ENCODE measurements at places on chromosomes 4 and X. TPM values are rescaled to one million over a fixed set of nuclear protein-coding genes. Genes with fewer than 3 reads are reported as not detected.
A peak's percentile ranks its signal among the peaks of the same experiment; 100 is the strongest.

DNA sequence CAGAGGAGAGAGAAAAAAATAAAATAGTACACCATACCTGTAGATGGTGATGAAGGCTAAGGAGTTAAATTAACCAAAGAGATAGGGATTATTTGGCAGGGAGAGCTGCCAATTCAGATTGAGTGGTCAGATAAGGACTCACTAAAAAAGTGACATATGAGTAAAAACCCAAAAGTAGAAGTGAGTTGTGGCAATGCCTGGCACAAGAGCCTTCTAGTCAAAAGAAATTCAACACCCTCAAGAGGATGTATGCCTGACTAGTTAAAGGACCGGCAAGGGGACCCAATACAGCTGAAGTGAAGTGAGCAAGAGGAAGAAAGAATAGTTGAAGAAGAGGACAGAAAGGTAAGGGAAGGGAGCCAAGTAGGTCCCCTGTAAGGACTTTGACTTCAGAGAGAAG lies 34.9 kb downstream of the ELF2 start:
- H3K4me1 ChIP-seq, result no peaks in the 10 kb centered on the region
- H3K27me3 ChIP-seq, result no peaks in the 10 kb centered on the region

GRCh38 chr4:60313611-60314178 lies 886.4 kb upstream of the ADGRL3 start:
- no peak overlapping the region for H3K4me3 ChIP-seq
- H3K4me1 ChIP-seq, result no peaks in the 10 kb centered on the region

DNA sequence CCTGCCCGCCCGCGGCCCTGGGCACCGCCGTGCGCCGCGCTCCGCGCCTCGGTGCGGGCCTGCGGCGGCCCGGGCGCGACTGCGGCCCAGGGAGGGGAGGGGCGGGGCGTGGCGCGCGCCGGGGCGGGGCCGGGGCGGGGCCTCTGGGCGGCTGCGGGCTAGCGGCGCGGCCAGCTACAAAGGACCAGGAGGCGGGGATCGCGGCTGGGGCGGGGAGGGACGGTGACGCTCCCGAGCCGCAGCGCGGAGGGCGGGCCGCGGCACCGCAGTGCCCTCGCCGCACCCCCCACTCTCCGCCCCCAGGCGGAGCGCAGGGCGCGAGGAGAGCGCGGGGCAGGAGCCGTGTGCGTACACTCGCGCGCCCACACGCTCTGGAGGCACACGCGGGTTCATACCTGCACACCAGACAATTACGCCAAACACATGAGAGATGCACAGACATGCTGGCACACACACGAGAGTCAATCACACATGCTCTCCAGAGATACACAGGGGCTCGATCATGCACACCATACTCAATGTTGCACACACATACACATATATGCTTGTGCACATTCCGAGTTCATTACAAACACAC lies at the start of gene CRMP1:
Gene CRMP1, minus strand, starts transcription at position 83 of the 577 bp plus-strand sequence. CDS start 117 bp downstream, outside the sequence.
- no peak within 1 kb of the TSS for H3K4me3 ChIP-seq
- no peak for DNase-seq
- no peaks in the 10 kb centered on the region for H3K36me3 ChIP-seq
- H3K27ac ChIP-seq, result no peak within 1 kb of the TSS

GRCh38 chr4:83150653-83151330 lies 36.3 kb upstream of the PLAC8 start:
- H3K27ac ChIP-seq, result no peak overlapping the region
- no peak for DNase-seq
- no peak overlapping the region for H3K4me3 ChIP-seq
- H3K27me3 ChIP-seq, result no peaks in the 10 kb centered on the region
- peaks cover 10% of the 10 kb centered on the region for H3K4me1 ChIP-seq
- no peaks in the 10 kb centered on the region for H3K36me3 ChIP-seq

- no peaks in the 10 kb centered on the region for H3K4me1 ChIP-seq
- H3K27ac ChIP-seq, result no peak overlapping the region
- no peaks in the 10 kb centered on the region for H3K36me3 ChIP-seq
- no peak for DNase-seq
Observed at GRCh38 chr4:146132445-146132844, 43.1 kb upstream of the LSM6 start.

GRCh38 chr4:41454423-41454822 lies 83.5 kb upstream of the LIMCH1 start:
- H3K36me3 ChIP-seq, result no peaks in the 10 kb centered on the region
- H3K4me1 ChIP-seq, result no peaks in the 10 kb centered on the region
- no peaks in the 10 kb centered on the region for H3K27me3 ChIP-seq
- no peak overlapping the region for H3K27ac ChIP-seq

DNA sequence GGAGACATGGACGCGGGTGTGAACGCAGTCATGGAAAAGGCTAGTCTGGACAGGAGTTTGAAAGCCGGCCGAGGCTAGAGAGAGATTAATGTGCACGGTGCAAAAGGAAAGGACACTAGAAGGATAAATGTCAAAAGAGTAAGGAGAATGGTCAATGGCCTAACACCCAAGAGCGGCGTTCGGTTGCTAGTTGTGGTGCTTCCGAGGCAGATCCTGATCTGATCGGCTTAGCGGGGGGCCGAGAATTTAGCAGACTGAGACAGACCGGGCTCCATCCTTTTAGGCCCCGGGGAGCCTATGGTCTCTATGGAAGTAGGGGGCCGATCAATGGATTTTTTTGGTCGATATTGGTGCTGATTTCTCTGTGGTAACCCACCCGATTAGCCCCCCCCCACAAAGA lies 6.9 kb downstream of the GAGE10 start:
- peak overlapping the region; percentile 70 for H3K27ac ChIP-seq
- H3K36me3 ChIP-seq, result no peaks in the 10 kb centered on the region
- peak overlapping the region; percentile 54 for H3K4me3 ChIP-seq
- H3K4me1 ChIP-seq, result peaks cover 10% of the 10 kb centered on the region
- DNase-seq, result no peak

DNA sequence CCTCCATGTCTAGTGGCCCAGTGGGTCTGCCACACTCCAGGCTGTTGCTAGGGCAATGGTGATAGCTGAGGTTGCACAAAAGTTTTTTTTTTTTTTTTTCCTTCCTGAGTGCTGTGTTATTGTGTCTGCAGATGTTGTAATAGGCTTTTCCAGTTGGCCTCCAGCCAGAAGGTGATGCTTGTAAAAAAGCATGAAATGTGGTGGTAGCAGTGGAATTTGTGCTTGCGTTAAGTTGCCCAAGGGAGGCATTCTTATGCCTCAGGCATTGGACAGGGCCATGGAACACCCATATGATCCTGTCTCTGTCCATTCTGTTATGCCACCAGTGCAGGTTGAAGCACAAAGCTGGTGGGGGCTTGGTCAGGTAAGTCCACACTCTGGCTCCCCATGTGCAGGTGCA lies 660.5 kb upstream of the SPANXN1 start:
- no peaks in the 10 kb centered on the region for H3K27me3 ChIP-seq
- H3K4me3 ChIP-seq, result no peak overlapping the region
- no peaks in the 10 kb centered on the region for H3K36me3 ChIP-seq
- no peak overlapping the region for H3K27ac ChIP-seq
- H3K4me1 ChIP-seq, result no peaks in the 10 kb centered on the region

DNA sequence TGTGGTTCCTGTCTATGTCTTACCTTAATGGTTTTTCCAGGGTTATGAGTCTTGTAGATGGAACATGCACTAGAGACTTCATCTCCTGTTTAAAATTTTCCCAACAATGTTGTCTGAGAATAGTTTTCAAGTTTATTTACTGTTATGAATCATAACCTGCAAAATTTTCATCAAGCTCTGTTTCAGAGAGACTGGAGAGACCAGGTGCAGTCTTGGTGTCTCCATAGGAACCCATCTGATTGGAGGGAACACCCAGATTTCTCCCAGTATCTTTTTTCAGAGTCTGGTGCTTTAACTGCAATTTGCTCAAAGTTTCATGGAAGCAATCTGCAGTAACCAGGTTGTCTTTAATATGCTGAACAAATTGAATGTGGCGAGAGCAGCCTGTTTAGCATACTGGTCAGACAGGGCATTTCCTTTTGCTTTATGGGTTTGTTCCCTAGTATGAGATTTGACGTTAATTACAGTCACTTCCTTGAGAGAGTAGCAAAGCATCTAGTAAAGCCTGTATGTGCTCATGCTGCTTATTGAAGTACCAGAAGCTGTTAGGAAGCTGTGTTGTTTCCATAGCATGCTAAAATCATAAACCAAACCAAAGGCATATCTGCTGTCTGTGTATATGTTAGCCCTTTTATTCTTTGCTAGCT lies 18.8 kb upstream of the VSIG1 start:
- no peak overlapping the region for H3K27ac ChIP-seq
- H3K4me3 ChIP-seq, result no peak overlapping the region
- peak; percentile 32 for DNase-seq
- no peaks in the 10 kb centered on the region for H3K27me3 ChIP-seq
- peaks cover 32% of the 10 kb centered on the region for H3K4me1 ChIP-seq

- DNase-seq, result no peak
- H3K36me3 ChIP-seq, result no peaks in the 10 kb centered on the region
- no peaks in the 10 kb centered on the region for H3K27me3 ChIP-seq
- H3K4me3 ChIP-seq, result no peak overlapping the region
- no peak overlapping the region for H3K27ac ChIP-seq
Observed at GRCh38 chr4:68209003-68209402, 36.5 kb downstream of the TMPRSS11B start.

DNA sequence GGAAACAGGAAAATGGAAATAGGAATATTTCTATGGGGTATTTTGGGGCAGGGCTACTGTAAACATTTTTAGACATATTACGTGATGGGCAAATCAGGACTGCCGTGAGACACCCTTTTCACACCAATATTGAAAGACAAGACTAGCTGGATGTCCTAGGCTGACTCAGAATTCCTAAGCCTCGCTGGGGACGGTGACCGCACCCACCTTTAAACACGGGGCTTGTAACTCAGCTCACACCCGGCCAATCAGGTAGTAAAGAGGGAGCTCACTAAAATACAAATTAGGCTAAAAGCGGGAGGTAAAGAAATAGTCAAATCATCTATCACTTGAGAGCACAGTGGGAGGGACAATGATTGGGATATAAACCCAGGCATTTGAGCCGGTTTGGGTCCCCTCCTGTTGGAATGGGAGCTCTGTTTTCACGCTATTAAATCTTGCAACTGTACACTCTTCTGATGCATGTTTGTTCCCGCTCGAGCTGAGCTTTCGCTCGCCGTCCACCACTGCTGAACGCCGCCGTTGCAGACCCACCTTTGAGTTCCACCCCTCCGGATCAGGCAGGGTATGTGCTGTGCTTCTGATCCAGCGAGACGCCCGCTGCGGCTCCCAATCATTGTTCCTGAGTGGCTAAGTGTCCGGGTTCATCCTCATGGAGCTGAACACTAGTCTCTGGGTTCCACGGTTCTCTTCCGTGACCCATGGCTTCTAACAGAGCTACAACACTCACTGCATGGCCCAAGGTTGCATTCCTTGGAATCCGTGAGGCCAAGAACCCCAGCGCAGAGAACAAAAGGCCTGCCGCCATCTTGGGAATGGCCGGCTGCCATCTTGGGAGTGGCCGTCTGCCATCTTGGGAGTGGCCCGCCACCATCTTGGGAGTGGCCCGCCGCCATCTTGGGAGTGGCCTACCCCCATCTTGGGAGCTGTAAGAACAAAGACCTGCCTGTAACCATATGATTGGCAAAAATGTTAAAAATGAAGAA lies 152.6 kb downstream of the CRLF2 start:
- H3K4me3 ChIP-seq, result no peak overlapping the region
- no peaks in the 10 kb centered on the region for H3K36me3 ChIP-seq
- no peaks in the 10 kb centered on the region for H3K4me1 ChIP-seq
- H3K27ac ChIP-seq, result no peak overlapping the region

DNA sequence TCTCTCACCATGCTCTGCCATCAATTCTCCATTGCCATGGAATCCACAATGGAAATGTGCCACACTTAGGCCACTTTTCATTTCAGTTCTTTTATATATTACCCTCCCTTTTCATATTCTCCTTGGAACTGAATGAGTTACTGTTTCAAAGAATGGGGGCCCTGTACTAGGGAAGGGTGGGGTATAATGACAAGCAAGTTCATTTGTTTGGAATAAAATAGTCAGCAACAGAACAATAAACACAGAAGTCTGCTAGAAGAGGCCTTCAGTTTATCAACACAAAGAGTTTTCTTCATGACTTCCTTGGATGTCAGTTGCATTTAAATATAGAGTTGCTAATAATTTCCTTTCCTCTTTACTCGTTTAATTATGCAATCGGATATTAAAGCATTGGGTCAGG lies 478.3 kb upstream of the FTHL17 start:
- H3K4me3 ChIP-seq, result no peak overlapping the region
- H3K4me1 ChIP-seq, result no peaks in the 10 kb centered on the region
- no peaks in the 10 kb centered on the region for H3K36me3 ChIP-seq
- H3K27ac ChIP-seq, result no peak overlapping the region
- no peaks in the 10 kb centered on the region for H3K27me3 ChIP-seq

DNA sequence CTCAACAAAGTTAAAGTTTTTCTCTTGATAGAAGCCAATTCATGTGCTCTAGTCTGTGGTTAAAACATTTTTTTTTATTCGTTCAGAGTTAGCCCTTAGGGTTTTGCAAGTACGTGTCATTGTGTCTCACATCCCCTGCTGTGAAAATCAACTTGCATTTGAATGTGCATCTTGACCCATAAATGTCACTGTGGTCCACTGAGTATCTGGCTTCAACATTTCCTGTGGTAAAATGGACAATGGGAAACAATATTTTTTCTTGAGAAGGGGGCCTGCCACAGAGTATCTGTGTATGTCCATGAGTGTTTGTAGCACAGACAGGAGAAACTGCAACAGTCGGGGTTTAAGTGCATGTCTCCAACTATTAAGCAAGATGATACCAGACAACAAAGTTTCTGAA lies 554.8 kb upstream of the TENM3 start:
- no peaks in the 10 kb centered on the region for H3K36me3 ChIP-seq
- no peaks in the 10 kb centered on the region for H3K27me3 ChIP-seq
- H3K27ac ChIP-seq, result no peak overlapping the region
- no peak overlapping the region for H3K4me3 ChIP-seq
- no peaks in the 10 kb centered on the region for H3K4me1 ChIP-seq
- DNase-seq, result no peak

- no peaks in the 10 kb centered on the region for H3K36me3 ChIP-seq
- H3K4me1 ChIP-seq, result no peaks in the 10 kb centered on the region
- no peak for DNase-seq
- no peak overlapping the region for H3K27ac ChIP-seq
- no peak overlapping the region for H3K4me3 ChIP-seq
Observed at GRCh38 chr4:158229768-158230167, 19.5 kb downstream of the TMEM144 start.

DNA sequence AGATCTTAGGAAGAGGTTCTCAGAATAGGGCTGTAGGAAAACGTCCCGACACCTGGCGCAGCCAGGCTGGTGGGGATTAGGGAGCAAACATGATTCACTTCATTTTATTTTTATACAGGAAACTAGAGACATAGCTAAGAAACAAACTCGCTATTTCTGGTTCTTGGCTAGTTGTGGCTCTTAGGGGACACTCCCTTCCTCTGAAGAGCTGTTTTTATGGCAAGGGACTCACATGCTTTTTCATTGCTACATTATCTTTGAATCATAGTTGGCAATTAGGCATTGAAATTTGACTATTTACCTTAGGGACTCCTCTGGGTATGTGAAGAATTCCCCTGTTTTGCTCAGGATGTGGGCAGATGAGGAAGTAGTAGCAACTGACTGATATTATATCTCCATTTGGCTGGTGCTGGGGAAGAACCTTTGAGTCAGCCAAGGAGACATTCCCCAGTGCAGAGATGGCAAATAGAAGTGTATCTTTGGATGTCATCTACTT lies 174.5 kb downstream of the SMIM20 start:
- no peak for DNase-seq
- no peak overlapping the region for H3K4me3 ChIP-seq
- H3K36me3 ChIP-seq, result no peaks in the 10 kb centered on the region
- H3K27me3 ChIP-seq, result no peaks in the 10 kb centered on the region
- no peak overlapping the region for H3K27ac ChIP-seq

The SYN1 gene
- total RNA-seq, result 1.1 TPM

The RASL11B gene
- not detected for total RNA-seq

The CENPVL1 gene
- not detected for total RNA-seq

The MAGED4B gene
- 1.4 TPM for total RNA-seq

The LGI2 gene
- total RNA-seq, result not detected

The NPY1R gene
- not detected for total RNA-seq

The MAGEE1 gene
- total RNA-seq, result 11.8 TPM

The ERVMER34-1 gene
- not detected for total RNA-seq

Measured in naive thymus-derived CD4-positive, alpha-beta T cell (primary cell).